Fibroblast of skin of left biceps (primary cell): ENCODE measurements at places on chromosomes 6 and 20.

GRCh38 chr20:22338140-22338708 lies 246.1 kb downstream of the FOXA2 start:
- no peak for DNase-seq

- DNase-seq = no peak
Measured at GRCh38 chr6:36760685-36761435, 63.2 kb downstream of the RAB44 start.

- no peak for DNase-seq
Measured at GRCh38 chr20:23915844-23916243, 36.3 kb upstream of the CST5 start.

- no peak for DNase-seq
Measured at GRCh38 chr20:34638039-34638292, 38.9 kb downstream of the PIGU start.

GRCh38 chr20:18397030-18397429 lies 69.8 kb downstream of the DZANK1 start:
- DNase-seq = no peak

- DNase-seq = no peak
Measured at GRCh38 chr6:6026513-6027205, 19.9 kb upstream of the NRN1 start.

DNA sequence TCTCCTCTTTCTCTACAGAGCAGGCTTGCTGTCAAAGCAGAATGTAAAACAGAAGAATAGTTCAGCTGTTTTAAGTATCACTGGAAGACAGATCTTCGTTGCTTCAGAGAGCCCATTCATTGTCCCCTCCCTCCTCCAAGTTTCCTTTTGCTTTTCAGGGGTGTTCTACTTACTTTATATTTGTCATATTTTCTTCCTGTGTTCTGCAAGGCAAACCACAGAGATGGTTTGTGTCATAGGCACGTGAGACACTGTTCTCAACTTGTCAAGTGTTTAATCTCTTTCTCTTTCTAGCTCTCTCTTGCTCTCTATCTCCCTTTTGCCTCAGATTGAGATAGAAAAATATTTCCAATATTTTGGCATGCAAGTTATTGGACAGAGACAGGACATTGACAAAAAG lies 228.9 kb upstream of the DEFB112 start:
- no peak for DNase-seq

DNA sequence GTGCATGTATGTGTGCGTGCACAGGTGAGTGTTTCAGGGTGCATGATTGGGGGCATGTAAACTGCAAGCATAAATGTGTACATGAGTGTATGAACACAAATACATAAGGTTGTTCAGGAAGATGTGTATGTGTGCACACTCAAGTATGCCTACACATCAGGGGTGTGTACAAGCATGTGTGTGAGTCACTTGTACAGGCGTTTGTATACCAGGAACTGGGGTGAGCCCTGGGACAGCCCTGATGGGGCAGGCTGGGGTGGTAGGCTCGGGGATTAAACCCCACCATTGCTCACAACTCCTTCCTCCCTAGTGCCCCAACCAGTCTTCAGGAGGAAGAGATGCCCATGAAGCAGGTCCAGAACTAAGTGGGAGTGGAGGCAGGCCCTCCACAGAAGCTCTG lies 4.3 kb downstream of the CRIP3 start:
- no peak for DNase-seq

- DNase-seq = no peak
Measured at GRCh38 chr6:100388868-100389519, 75.7 kb downstream of the SIM1 start.

DNA sequence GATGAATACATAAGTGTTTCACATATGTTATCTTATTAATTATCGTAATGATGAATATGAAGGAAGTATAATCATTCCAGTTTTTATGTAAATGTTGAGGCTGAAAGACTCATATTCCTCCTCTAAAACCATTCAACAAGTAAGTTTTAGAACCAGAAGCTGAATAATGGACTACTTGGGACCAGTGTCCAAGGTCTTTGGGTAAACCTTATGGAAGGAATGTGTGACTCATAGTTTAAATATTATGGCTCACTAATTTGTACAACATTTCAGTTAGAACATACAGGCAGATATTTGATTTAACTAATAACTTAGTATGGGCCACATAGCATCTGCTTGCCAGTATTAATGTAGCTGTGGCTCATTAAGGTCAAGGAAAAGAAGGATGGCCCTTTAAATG lies 209.6 kb downstream of the TFAP2B start:
- peak; percentile 9 for DNase-seq

GRCh38 chr6:14964556-14965270 lies 281.2 kb upstream of the JARID2 start:
- DNase-seq = no peak

DNA sequence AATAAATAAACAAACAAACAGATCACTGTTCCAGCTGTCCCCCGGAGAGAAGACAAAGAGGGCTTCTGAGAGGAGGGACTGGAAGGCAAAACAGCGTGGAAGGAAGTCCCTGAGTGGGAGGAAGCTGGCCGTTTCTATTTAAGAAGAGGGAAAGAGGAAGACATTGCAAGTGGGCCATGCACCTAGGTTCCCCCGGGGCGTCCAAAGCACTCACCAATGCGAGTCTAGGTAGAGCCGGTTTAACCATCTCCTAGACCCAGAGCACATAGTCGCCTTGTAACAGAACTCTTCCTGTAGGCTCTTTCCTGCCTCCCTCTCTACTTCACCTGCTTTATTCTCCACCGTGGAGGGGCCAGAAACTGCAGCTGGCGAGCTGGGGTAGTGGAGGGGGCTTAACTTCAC lies 158.4 kb downstream of the ZDHHC14 start:
- no peak for DNase-seq

- peak; percentile 77 for DNase-seq
Measured at GRCh38 chr6:28252009-28252975, at the start of gene ZKSCAN4. TSS of gene ZKSCAN4 (minus strand) at chr6:28252269. CDS start at chr6:28251980, 289 bp downstream.

- no peak for DNase-seq
Measured at GRCh38 chr6:130779658-130780033, 47.6 kb upstream of the SMLR1 start.

GRCh38 chr6:73878403-73878802 lies 182.4 kb downstream of the CD109 start:
- DNase-seq = no peak

GRCh38 chr6:32369660-32370059 lies 2.0 kb downstream of the TSBP1 start:
- peak; percentile 70 for DNase-seq

DNA sequence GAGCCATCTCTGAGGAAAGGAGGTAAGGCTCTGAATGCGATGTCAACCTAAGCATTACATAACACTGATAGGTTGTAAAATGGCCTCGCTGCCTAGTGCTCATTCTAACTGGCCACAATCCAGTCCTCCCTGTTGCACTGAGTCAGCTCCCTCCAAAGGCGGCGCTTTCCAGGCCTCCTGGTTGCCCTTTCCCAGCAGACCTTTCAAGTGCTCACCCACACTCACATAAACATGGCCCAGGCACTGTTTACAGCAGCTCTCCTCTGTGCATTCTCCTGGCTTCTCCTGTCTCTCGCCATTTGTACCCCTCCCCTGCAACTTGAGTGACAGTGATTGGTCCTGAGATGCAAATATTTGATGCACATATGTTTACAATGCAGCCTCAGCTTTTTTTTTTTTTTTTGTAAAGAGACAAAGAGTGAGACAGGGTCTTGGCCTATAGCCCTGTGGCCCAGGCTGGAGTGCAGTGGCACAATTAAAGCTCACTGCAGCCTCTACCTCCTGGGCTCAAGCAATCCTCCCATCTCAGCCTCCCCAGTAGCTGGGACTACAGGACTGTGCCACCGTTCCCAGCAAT lies 36.8 kb upstream of the PRND start:
- no peak for DNase-seq

DNA sequence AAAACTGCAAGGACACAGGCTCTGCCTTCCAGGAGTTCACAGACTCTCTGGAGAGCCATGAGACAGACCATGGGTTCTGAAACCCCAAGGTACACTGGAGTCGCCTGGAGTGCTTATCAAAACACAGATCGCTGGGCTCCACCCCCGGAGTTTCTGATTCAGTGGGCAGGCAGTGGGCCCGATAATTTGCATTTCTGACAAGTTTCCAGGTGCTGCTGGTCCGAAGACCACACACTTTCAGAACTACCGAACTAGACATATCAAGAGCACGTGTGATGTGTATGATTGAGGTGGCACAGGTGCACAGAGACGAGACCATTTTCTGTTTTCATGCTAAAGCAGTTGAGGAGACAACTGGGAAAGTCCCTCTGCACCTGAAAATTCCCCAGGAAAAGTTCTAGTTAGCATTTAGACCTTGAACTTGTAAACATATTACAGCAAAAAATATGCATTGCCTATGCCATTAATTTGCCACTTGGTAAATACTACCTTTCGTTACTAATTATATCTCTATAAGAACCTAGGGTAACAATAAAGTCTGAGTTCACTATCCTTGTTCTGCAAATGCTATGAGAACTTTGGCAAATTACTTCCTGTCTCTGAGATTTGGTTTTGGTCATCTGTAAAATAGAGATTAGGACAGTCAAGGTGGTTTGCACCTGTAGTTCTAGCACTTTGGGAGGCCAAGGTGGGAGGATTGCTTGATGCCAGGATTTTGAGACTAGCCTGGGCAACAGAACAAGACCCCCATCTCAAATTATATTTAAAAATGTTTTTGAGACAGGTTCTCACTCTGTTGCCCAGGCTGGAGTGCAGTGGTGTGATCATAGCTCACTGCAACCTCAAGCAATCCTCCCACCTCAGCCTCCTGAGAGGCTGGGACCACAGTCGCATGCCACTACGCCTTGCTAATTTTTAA lies 14.3 kb upstream of the PIM1 start:
- no peak for DNase-seq
